Activated naive CD4-positive, alpha-beta T cell (primary cell): ENCODE measurements at places on chromosomes 2 and 18.

DNA sequence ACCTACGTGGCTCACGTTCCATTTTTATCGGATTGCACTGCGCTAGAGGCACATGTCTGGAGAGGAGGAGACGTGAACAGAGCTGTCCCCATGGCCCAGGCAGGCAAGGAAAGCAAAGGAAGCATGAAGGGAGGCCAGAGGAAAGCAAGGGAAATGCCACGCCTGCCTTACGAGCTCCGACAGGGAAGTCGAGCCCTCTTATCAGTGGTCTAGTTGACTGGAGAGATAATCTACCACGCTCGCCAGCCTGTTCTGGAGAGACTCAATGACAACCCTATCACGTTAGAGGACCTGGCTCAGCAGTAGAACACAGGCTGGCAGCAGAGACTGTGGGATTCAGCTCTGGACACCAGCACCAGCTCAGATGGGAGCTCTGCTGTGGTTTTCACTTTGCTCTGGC, 202.6 kb upstream of the ID2 start:
- no peak for DNase-seq

GRCh38 chr2:168165397-168165796, 82.0 kb downstream of the STK39 start:
- DNase-seq, result no peak

DNA sequence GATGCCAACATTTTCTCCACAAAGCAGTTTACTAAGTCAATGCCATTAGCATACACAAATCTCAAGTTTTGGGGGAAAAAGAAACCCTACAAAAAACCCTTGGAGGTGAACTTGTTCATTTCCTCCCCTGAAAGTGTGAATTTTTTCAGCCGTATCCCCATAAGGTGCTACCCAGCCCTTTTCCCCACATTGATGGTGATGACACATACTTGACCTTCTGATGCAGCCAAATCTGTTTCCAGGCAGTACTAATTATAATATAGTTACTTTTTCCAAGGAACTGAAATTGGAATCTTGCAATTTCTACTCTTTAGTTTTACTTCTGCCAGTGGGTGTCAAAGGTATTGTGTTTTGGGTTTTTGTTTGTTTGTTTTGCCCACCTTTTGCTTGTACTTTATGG, 474.5 kb downstream of the TGIF1 start:
- DNase-seq, result no peak

DNA sequence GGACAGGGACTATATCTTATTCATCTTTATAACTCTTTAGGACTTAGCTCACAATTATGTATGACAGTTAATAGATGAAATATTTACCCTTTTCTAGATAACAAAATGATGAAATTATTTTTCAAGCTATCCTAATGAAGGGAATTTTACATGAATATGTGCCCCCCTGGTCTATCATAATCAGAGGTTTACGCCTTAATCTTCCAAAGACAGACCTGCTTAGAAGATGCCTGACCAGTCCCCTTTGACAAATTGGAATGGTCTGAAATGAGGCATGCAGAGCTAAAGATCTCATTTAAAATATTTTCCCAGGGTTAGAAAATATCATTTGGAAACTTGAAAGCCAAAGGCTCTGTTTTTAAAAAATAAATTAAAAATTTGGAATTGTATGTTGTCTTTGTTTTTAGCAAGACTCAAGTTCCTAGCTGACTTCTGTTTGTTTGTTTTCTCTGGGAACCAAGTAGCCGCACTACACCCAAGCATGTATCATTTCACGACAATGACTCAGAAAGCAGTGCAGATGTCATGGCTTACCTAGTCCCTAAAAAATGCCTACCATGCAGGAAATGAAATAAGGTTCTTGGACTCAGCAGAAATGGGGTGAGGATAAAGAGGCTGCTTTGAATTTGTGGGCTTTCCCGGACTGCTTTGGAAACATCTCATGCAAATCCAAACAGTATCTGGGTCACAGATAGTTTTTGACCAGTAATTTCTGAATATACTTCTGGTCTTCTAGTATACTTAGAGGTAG, 162.1 kb downstream of the ZEB2 start:
- no peak for DNase-seq

DNA sequence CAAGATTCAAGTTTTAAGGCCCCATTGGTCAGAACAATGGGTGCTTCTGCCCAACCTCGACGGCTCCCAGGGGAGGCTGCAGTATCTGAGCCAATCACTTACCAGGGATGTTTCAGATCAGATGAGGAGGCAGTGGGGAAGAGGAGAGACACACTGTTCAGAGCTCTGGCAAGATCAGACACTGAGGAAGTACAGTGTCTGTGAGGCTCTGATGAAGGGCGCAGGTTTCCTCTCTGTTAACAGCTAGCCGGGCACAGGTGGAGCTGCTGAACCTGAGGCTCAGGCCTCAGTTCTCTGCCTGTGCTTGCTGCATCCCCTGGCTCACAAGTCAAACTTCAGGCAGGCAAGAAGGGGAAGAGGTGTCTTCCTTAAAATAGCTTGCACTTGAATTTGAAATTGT, 69.7 kb downstream of the TPO start:
- no peak for DNase-seq

DNA sequence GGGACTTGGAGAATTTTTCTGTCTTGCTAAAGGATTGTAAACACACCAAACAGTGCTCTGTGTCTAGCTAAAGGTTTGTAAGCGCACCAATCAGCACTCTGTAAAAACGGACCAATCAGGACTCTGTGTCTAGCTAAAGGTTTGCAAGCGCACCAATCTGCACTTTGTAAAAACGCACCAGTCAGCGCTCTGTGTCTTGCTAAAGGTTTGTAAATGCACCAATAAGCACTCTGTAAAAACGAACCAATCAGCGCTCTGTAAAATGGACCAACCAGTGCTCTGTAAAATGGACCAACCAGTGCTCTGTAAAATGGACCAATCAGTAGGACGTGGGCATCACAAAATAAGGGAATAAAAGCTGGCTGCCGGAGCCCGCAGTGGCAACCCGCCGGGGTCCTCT, 16.5 kb downstream of the ABI2 start:
- DNase-seq, result no peak

- DNase-seq, result no peak
Observed at GRCh38 chr2:88018909-88019308, 2.6 kb upstream of the RNU2-63P start.

DNA sequence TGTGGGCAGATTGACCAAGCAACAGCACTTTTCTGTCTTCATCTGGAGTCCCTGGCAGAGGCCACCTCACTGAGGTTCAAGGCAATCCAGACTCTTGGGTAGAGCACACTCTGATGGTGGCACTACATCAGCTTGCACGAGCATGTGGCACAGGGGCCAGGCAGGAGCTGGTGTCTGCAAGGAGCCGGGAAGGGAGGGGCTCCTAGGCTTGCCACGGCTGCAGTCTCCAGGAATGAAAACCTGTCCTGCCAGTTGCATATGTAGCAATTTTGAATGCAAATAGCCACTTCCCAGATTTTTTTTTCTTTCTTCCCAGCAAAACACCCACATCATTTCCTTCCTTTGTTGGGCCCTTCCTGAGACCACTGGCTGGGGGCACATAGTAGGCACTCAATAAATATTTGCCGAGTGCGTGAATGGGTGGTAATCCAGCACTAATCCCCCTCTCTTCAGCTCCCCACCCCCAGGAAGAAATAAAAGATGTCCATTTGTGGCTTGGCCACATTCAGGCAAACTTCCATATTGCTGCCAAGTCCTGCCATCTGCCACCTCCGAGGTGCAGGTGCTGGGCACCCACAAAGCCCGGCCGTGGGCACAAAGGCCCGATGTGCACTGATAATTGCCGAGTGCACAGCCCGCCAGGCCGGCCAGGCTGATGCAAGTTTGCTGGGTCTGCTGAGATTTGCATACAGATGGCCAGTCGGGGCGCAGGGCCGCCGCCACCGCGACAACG, 72.4 kb downstream of the MYCN start:
- DNase-seq, result no peak

GRCh38 chr18:37778417-37779165, 213.0 kb upstream of the CELF4 start:
- no peak for DNase-seq

DNA sequence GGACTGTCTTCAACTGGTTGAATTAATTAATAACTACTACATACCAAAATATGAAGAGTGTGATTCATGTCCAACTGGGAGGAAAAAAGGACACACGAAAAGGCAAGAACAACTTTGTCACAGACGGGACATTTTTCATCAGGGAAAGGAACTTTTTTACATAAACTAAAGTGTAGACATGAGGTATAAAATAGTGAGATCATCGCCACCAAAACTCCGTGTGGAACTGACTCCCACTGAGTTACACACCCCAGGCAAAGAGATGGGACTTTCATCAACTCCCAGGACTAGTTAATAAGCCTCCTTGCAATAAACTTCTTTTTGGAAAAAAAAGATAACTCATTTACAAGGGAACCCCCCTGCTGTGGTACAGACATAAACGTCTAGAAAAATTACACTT, 12.9 kb upstream of the NMI start:
- DNase-seq, result no peak

- DNase-seq, result no peak
Observed at GRCh38 chr2:65198737-65199136, 28.9 kb upstream of the ACTR2 start.

DNA sequence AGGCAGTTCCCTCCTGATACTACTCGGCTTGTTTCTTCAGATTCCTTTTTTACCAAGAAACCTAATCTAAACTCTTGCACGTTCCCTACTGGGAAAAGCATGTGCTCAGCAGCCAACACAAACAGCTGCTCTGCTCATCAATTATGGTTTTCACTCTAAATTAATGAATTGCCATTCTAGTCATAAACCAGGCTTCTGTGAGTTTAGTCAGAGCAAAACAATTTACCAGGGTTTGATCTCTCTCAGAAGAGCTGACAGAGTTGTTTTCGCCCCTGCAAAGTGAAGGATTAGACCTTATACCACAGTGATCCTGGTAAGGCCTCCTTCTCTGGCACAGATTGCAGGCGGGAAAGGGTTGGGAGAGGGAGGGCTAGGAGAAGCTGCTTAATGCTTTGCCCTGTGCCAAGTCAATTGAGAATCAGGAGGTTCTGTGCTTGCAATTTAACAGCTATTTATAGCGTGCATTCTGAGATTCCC, 57.2 kb downstream of the REEP1 start:
- no peak for DNase-seq

DNA sequence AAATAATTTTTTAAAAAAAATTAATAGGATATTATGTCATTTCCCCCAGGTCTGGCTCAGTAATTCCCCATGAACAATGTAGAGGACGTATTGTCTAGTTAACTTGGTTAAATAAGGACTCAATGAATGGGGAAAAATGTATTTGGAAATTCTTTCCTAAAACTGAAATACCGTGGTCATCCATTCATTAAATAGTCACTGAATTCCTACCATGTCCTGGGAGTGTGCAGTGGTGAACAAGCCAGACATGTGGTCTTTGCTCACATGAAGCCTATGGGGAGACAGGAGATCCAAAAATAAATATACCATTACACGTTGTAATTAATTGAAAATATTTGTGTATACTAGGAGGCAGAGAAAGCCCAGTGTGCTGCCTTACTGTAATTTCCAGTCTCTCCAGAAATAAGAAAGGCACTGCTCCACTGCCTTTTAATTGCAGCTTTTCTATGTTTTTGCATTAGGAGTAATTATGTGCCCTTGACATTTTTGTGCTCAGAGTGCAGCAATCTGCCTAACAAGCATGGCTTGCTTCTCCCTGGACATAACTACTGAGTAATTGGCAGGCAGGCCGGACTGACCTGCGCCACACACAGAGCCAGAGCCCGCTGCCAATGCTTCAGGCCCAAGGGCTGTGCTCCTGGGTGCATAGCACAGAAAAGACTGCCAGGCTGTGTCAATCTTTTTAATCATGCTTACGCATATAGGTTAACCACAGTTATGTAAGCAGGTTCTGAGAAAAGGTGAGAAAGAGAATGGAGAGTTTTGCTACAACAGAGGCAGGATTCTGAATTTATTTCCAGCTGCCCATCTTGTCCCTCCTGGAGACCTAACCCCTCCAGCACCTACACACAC, 22.2 kb upstream of the TTC39C start:
- DNase-seq, result peak; percentile 13

- DNase-seq, result no peak
Observed at GRCh38 chr2:219010162-219010756, 17.0 kb upstream of the CRYBA2 start.

DNA sequence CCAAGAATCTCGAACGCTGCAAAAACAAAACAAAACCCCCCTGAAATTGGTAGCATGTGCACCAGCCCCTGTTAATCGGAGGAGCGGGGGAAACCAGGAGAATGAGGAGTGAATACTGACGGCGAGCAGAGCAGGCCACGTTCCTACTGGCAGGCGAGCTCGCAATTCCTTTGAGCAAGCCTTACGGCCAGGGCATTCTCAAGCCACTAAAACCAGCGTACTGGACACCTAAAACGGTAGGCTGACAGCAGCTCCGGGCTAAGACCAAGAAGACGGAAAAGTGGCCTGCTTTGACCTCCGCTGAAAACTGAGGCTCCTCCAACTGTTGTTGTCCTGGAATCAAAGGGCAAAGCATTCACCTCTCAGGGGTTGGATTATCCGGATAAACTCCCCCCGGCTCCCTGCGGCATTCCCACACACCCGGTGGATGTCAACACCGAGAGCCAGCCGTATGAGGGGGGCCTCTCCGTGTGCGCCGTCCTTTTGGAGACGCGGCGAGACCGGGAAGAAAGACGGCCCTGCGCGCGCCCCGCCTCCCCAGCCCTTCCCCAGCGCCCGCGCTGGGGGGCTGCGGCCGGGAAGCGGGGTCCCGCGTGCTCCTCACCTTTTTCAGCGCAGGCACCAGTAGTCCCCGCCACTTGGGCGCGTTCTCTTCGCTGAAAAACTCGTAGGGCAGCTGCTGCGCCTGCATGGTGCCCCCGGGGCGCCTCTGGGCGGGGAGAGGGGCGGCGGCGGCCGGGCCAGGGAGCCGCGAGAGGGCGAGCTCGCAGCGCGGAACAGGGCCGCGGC, 925 bp downstream of the SOS1 start:
- peak; percentile 13 for DNase-seq

GRCh38 chr2:68519236-68519635, 51.9 kb downstream of the APLF start:
- DNase-seq, result no peak

DNA sequence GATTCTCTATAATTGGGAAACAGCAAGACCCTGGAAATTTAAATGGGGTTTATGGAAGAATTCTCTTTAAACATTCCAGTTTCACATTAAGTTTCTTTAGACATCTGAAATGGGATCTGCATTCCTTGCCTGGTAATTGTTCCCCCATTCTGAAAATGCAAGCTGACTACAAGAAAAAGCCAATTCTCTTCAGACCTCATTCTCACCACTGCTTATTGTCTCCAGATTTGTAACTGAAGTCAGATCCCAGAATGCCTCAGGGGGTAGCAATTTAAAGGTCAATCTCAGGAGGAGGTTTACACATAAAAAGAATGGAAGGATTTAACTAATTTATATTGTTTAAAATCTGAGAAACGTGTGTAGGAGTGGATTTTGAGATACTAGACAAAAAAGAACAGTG, 41.2 kb downstream of the COL3A1 start:
- no peak for DNase-seq

DNA sequence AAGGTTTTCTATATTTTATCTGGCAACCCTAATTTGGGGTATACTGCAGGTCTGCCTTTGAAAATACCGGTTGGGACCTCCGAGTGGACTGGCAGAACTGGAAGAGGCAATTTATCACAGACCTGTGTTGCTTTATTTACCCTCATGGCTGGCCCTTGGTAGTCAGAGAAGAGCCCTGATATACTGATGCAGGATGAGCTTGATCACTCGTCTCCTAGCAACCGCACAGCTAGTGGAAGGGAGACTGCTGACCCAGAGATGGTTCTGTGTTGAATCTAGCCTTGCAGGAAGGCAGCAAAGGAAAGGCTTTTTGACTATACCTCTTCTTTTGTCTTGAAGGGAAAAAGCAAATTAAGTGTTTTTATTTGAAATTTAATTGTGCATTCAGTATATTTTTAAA, 154.7 kb downstream of the EML6 start:
- DNase-seq, result no peak
